RPMI7951 (cell line): ENCODE measurements at places on chromosomes 7 and 10. TPM values are rescaled to one million over a fixed set of nuclear protein-coding genes. Genes with fewer than 3 reads are reported as not detected.

Gene OR2A5
- not detected in 2 replicates for total RNA-seq

DNA sequence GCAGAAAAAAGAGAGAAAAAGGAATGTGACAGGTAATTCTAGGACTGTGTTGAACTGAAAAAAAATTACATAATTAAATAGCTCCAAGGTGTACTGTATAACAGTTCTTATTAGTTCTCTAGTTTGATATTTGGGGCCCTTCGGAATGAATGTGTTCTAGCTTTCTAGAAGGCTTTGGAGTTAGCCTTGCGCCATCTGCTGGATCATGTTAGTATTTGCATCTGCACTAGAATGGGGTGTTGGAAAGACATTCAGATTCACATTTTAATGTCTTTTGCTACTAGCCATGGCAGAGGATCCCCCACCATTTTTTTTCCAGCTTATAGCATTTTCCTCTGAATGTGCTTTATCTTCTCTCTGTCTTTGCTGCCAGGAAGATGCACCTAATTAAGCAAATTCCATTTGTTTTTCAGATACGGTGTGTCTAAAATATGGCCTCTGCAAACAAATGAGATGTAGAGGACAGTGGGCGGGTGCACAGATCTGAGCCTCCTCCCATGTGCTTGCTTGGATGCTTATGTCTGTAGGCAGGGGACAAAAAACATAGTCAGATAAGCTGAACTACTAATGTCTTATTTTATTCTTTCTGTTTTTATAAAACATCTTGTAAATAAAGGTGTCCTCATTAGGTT lies 238.5 kb downstream of the PHF14 start:
- peak; percentile 63 for DNase-seq

DNA sequence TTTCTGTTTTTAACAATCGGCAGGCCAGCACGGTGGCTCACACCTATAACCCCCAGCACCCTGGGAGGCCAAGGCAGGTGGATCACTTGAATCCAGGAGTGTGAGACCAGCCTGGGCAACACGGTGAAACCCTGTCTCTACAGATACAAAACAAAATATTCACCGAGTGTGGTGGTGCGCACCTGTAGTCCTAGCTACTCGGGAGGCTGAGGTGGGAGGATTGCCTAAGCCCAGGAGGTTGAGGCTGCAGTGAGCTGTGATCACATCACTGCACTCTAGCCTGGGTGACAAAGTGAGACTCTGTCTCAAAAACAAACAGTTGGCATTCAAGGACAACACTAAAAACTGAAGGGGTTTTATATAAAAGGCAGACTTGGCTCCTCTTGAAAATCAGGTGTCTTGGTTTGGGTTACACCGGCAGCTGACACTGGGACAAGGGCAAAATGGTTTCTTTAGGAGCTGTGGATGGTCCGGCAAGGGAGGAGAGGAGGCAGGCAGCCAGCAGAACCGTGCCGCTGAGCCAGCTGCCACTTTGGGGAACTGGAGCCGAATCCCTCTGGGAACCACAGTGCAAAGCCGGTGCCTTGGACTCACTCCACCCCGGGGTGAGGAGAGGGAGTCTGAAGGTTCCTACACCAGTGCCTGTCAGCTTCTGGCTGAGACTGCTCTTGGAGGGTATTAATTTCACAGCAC lies 52.6 kb downstream of the CHST3 start:
- DNase-seq: no peak

DNA sequence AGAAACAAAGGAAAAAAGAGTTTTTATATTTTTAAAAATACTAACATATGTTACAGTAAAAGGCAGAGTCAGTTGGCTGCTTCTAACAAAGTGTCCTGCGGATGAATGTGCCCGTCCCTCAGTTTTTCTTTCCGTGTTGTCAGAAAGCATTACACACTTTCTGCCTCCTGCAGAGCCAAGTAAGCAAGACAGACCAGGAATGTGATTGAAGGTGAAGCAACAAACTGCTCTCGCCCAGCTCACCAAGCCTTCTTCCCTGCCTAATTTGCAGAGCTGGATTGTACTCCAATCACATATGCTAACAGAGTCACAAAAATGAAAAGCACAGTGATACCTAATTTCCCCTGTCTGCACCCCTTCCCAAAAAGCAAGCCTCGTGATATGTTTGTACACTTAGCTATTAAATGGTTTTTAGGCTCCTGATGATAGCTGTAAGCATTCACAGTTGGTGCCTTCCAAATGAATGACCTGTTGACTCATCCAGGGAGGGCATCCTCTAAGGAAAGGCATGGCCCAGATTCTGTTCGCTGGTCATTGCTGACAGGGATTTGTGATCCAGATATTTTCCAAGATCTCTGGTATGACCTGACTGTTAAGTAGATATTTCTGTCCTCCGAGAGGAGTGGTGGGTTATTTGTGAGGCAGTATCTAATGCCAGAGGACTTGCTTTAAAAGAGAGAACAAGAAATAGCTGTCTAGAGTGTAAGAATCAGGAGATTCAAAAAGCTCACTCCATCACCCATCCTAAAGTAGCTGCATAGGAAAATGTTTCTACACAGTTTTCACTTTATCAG lies 187.3 kb upstream of the PLXDC2 start:
- peak; percentile 12 for DNase-seq

- DNase-seq: no peak
Observed at GRCh38 chr10:22697800-22698199, 16.6 kb downstream of the PIP4K2A start.

GRCh38 chr10:71575934-71576801 lies 143.4 kb downstream of the C10orf105 start:
- DNase-seq: no peak

- peak; percentile 88 for DNase-seq
Observed at GRCh38 chr10:48655411-48656240, 29.0 kb upstream of the WDFY4 start.

- DNase-seq: no peak
Observed at GRCh38 chr7:140054751-140055150, 8.0 kb downstream of the PARP12 start.

- peak; percentile 15 for DNase-seq
Observed at GRCh38 chr10:132563485-132564248, 26.1 kb downstream of the INPP5A start.

DNA sequence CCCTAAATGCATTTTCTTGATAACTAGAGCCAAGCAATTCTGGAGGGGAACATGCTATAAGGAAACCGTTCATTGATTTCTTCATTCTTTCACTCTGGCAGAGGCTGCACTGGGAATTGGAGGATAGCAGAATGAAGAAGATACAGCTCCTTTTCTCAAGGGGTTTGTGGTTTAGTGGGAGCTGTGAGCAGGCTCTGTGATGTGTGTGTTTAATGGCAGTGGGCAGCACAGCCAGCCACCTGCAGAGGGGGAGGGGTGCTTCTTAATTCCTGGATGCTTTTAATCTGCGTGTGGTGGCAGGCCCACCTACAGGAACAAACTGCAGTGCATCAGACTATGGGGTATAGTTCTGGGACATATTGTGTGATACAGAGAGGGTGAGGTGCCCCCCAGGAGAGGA lies 31.9 kb downstream of the RPS24 start:
- no peak for DNase-seq

GRCh38 chr7:107971613-107972012 lies 31.3 kb downstream of the LAMB1 start:
- DNase-seq: peak; percentile 16

DNA sequence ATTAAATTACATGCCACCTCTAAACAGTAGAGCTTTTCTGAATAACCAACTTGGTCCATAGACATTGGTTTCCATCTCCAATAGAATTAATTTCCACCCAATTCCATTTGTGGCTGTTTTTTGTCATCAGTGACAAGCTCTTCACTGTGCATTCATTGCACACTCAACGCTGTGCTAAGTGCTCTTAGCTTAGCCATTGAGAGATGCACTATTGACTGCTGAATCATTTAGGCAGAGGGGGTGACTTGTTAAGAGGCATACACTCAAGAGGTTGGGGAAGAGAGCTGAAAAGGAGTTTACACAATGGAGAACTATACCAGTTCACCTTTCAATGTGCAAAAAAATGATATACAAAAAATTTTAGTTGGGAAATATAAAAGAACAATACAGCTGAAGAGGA lies 31.9 kb upstream of the CBLL1 start:
- DNase-seq: no peak

GRCh38 chr7:16803881-16804673 lies 722 bp downstream of the AGR2 start:
- no peak for DNase-seq

GRCh38 chr10:110475722-110476515 lies 21.8 kb upstream of the DUSP5 start:
- DNase-seq: no peak

DNA sequence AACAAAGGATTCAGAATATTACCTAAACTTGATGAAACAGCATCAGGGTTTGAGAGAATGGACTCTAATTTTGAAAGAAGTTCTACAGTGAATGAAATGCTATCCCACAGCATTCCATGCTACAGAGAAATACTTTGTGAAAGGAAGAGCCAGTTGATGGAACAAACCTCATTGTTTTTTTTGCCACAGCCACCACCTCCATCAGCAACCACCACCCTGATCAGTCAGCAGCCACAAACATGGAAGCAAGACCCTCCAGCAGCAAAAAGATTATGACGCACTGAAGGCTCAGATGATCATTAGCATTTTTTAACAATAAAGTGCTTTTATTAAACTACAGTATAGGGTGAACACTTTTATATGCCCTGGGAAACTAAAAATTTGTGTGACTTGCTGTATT lies 98.7 kb downstream of the LRRC4 start:
- DNase-seq: peak; percentile 11

- DNase-seq: peak; percentile 13
Observed at GRCh38 chr10:116278846-116279245, 5.8 kb upstream of the GFRA1 start.
